DMS79 treated with DMSO at 0.1 percent for 48 hours (cell line): ENCODE measurements at places on chromosomes 6 and 20.

- DNase-seq = no peak
Observed at GRCh38 chr6:74356391-74356790, 660.4 kb downstream of the CD109 start.

GRCh38 chr6:57283911-57284455, 33.4 kb upstream of the PRIM2 start:
- DNase-seq = no peak

DNA sequence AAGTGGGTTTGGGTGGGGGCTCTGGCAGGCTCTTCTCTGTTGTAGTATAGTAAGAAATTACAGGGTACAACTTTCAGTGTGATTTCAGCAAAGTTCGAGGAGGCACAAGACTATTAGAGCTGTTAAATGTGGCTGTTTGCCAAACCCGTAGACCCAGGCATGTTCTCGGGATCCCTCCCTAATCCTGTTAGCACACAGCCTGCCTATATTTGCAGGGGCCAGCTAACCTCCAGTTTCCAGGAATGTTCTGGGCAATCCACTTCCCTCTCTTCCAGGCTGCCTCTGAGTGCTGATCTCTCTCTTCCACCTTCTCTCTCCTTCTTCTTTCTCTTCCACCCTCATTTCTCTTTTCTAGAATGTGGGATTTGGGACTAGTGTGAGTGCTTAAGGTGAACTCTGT, 34.8 kb upstream of the ZFP64 start:
- no peak for DNase-seq

- no peak for DNase-seq
Observed at GRCh38 chr20:14604143-14604542, 266.7 kb upstream of the FLRT3 start.

GRCh38 chr6:26439151-26440125, 866 bp upstream of the BTN3A3 start:
- no peak for DNase-seq

DNA sequence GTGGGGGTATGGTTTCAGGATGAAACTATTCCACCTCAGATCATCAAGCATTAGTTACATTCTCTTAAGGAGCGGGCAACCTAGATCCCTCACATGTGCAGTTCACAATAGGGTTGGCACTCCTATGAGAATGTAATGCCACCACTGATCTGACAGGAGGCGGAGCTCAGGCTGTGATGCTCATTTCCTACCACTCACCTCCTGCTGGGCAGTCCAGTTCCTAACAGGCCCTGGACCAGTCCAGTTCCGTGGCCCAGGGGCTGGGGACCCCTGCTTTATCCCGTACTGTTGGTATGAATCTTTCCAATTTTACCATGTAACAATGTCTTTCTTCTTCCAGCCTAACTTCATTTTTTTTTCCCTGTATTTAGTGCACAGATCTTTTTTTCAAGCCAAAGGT, 94.9 kb downstream of the OGFRL1 start:
- DNase-seq = no peak

DNA sequence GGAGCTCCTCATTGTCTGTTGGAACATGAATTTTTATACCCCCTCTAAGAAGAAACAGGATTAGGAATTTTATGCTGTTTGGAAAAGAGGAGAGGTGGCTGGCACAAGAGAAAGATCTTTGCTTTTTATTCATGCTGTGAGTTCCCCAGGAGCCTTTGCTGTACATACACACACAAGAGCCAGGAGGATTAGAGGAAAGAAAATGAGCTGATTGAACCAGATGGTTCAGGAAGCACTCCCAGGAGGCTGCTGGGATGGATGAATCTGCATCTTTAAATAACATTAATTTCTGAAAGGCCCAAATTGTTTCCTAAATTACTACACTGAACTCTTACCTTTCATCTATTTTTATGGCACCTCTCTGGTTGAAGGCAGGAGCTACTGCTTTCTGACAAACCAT, 20.1 kb upstream of the TCP11 start:
- DNase-seq = no peak

DNA sequence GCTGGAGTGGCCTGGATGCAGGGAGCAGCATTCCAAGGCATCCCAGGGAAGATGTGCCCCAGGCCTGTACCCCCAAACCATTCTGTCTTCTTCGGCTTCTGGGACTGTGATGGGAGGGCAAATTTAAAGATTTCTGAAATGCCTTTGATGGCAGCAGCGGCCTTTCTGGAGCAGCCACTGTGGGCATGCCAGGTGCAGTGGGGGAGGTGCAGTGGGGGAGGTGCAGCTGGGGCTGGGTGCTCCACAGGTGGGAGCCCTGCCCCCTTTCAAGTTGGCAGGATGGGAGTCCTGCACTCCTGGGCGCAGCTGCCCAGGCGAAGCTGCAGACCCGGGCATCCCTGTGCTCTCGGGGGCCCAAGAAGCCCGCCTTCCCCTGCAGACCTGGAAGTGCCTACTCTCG, 293.5 kb upstream of the MOCS1 start:
- no peak for DNase-seq

DNA sequence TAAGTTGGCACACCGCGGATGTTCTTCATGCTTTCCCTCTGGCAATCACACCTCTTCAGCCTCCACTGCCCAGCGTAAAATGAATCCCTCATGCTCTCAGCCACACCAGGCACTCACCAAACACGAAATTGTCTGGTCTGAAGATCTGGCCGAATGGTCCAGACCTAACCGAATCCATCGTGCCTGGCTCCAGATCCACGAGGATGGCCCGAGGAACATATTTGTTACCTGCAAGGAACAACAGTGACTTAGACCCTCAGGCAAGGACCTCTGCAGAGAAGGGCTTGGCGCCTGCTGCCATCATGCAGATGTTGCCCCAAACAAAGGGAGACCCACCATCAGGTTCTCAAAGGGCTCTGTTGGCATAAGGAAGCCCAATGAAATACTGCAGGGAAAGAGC, 1.4 kb downstream of the TUBB2B start:
- peak; percentile 3 for DNase-seq

DNA sequence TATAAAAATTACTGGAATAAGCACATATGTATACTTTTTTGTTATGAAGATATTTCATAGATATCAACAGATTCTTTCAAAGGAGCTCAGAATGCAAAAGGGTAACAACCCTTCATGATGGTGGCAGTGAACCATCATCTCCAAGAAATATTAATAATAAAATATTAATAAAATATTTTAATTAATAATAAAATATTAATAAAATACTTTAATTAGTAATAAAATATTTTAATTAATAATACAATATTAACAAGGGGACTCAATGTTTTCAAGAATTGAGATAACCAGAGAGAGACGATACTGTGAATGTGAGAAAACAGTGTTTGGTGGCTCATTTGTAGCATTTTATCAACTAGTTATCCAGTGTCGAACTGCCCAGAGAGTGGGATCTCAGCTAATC, 86.0 kb upstream of the NT5E start:
- no peak for DNase-seq

DNA sequence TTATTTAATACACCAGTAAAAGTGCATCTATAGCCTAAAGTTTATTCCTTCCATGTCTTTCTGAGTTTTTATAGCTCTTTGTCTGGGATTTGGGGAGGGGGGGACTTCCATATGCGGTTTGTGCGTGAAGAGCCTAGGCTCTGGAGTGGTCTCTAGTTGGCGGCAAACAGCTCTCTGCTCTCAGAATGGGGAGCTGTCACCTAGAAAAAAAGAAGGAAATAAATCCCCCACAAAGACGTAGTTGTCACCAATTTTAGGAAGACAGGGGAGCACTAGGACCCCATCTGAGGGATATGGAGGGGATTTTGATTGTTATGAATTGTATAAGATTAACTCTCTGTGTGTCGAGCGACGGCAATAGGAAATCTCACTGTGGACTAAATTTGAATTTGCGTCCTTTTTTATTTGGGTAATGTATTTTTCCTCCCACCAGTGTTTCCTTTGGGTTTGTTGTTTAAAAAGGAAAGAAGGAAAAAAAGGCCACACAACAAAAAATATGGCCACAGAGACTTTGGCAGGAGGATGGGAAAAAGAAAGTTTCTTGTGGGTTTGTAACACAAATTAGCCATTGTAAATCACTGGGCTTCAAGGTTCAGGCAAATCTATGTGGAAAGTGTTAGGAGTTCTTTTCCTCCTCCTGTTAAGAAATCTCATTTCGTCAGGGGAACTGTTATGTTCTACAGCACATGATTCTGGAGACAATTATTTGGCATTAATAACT, 7.4 kb downstream of the POU3F2 start:
- DNase-seq = no peak

DNA sequence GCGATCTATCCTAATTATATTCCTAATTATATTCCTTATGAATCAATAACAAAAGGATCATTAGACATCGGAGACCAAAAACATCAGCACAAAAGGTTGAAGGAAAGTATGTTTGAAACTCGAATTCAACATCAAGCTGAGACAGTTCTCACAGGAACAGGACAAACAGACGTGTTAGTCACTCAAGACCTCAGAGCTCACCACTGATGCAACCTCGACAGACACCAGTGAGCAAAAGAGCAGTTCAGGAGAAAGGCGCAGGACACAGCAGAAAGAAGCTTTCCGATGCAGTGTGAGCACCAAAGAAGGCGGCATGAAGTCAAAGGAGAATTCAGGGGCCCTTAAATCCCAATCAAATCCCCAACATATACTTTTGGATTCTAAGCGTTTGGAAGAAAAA, 6.3 kb upstream of the RAMACL start:
- DNase-seq = no peak

GRCh38 chr20:53691811-53692192, 98.2 kb upstream of the ZNF217 start:
- DNase-seq = no peak

- no peak for DNase-seq
Observed at GRCh38 chr20:40493549-40493948, 195.5 kb downstream of the MAFB start.

DNA sequence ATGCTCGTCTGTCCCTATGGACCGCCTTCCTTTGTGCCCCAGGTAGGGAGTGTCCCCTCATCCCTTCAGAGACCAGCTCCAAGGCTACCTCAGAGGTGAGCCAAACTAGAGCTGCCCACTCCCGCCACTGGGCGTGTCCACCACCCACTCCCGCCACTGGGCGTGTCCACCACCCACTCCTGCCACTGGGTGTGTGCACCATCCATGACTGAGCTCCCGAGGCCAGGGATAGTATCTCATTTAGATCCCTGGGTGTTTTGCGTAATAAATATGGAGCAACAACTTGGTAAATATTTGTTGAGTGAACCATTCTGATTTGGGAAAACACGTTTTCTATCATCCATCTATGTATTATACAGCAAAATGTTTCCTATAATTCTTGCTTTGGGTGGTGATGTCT, 68.8 kb downstream of the ZBTB2 start:
- DNase-seq = no peak
